ENCODE measurements at places on chromosomes 2 and 18.

DNA sequence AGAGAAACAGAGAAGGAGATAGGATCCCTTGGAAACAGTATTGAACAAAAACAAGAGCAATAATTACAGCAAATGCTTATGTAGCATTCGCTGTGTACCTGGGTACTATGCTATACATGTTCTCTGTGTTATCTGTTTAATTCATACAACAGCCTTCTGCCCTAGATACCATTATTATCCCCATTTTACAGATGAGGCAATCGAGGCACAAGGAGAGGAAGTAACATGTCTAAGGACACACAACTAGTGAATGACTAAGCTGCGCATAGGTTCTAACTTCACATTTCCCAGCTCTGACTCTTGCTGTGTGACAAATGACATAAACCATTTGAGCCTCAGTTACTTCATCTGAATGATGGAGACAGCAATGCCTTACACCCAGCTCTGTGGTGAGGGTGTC, 70.5 kb downstream of the VSNL1 start:
- DNase-seq = no peak

DNA sequence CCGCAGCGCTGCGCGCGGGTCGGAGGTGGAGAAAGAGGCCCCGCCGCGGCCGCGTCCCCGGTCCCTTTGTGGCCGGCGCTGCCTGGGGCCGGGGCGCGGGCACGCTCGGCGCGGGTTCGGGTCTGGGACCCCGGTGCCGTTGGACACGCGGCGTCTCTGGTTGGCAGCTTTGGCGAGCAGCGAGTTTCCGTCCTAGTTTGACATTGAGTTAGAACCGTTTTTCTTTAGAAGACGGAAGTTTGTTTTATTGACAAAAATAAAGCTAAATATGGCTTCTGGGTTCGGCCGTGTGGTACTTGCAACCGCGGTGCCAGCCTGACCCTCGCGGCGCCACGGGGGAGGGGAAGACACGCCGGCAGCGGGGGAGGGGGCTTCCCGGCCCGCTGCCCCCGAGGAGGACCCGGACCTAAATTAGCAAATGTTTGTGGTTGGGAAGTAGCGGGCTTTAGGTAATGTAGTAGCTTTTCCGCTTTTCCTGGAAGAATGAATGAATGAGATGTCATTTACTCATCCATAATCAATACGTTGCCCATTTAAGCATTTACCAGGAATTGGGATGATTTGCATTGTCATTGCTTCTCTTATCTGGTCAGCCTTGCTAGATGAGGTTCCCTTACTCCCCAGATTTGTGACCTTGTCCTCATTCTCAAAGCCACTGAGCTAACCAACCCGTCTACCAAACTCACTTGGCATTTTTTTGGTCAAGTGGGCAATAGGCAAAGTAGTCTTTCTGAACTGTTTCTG, 530 bp downstream of the GALNT1 start:
- DNase-seq = peak; percentile 33

GRCh38 chr2:75021672-75022071, 63.2 kb downstream of the POLE4 start:
- no peak for DNase-seq

- no peak for DNase-seq
Measured at GRCh38 chr2:150472511-150472899, 15.0 kb downstream of the RND3 start.

DNA sequence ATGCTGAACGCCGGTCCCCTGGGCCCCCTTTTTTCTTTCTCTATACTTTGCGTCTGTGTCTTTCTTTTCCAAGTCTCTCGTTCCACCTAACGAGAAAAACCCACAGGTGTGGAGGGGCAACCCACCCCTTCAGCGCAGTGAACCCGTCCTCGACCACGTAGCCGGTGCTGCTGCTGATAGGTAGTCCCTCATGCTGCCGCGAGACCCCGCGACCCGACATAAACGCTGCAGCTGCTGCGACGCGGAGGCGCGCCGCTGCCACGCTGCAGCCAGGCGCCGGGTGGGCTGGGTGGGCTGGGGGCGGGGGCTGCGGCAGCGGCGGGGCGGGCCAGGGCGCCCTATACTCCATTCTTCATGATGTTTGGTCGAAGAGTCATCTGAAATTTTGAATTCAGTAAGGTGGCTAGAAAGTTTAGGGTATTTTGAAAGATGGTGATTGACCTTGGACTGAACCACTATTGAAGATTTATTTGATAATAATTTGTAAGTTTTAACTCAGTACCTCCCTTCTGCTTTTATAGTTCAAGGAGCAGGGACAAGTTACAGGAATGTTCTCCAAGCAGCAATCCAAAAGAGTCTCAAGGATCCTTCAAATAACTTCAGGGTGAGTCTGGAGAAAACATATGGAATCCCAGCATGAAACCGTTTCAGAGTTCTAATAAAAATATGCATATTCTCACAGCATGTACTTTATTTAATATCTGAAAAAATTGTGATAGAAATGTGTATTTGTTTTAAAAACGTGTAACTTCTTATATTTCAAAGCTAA, 24.1 kb downstream of the CFLAR start:
- DNase-seq = no peak

- peak; percentile 51 for DNase-seq
Measured at GRCh38 chr18:62325806-62326645, 916 bp downstream of the TNFRSF11A start.
